ENCODE measurements at places on chromosomes 3 and 15.

- no peak for DNase-seq
These were observed 203.8 kb downstream of the SOX2 start for GRCh38 chr3:181915551-181915950.

DNA sequence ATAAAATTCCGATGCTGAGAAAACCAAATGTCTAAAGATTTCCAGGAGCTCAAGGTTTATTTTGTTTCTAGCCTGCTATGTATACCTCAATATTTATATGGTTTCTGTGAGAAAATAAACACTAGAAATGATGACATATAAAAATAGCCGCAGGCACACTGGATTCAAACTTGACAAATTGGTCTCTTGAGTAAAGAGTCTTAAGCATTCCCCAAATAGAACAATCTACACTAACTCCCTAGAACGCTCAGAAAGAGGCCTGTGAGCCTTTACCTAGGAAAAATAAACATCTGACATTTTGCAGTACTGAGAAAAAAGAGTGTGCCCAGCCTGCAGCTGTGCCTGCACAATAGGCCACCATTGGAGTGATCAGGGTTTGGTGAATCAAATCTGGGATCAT is 75.2 kb downstream of the NEK10 start:
- peak; percentile 41 for DNase-seq

DNA sequence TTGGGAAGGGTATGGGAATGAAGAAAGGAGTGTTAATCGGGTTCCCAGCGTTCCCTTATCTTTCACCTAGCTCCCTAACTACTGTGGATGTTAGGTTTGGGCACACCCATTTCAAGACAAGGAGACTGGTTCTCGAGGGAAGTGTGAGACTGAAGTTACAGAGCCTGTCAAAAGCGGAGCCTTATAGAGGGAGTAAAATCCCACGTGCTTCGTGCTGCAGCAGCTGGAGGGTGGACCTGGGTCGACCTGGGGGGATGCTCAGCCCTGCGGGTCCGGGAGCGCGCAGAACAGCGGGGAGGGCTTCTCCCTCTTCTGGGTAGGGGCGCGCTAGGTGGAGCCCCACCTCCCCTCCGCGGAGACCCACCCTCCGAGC is 314 bp upstream of the TMED3 start:
- DNase-seq: peak; percentile 34

GRCh38 chr15:98395974-98396610 is 252.2 kb upstream of the IGF1R start:
- no peak for DNase-seq

DNA sequence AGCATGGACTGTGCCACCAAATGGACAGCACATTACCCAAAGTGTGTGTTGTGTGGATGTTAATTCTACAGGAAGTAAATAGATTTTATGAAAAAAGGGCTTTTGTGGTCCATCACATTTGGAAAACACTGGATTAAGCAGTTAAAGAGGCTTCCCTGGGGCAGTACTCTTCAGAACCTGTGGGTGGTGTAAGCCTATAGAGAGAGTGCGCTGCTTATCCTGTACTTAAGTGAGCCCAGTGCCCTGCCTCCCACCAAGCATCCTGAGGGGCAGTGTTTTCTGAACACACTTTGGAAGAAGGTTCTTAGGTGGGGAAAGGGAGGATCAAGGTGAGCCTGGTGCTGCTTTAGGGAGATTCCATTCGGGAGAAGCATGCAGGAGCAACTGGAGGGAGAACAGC is 10.9 kb downstream of the TTLL3 start:
- peak; percentile 53 for DNase-seq

DNA sequence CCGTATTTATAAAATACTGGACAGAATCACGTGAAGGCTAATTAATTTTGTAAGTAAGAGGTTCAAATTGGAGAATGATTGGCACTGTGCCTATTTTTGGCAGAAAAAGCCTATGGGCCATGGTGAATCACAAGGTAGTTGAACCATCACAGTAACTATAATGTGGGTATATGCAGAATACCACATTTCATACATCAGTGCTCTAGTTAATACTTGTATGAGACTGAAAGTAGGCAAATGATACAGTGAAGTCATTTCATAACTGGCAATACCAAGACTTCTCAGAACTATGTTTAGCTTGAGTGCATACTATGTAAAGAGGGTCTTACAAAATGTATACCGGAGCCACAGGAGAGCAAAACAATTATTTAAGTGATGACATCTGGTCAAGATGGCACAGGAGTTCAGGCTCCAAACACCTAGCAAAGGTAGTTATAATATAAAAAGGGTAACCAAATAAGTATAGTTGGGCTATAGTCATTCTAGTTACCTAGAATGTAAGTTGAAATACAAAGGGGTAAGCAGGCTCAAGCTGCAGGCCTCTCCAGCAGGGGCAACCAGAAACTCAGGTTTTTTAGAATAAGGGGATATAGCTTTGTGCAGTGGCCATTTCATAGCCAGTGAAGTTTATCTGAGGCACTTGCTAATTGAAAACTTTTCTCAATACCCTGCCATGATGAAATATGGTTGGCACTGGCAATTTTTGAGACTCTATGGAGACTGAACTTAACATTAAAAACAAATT is 19.1 kb downstream of the GPR160 start:
- no peak for DNase-seq

DNA sequence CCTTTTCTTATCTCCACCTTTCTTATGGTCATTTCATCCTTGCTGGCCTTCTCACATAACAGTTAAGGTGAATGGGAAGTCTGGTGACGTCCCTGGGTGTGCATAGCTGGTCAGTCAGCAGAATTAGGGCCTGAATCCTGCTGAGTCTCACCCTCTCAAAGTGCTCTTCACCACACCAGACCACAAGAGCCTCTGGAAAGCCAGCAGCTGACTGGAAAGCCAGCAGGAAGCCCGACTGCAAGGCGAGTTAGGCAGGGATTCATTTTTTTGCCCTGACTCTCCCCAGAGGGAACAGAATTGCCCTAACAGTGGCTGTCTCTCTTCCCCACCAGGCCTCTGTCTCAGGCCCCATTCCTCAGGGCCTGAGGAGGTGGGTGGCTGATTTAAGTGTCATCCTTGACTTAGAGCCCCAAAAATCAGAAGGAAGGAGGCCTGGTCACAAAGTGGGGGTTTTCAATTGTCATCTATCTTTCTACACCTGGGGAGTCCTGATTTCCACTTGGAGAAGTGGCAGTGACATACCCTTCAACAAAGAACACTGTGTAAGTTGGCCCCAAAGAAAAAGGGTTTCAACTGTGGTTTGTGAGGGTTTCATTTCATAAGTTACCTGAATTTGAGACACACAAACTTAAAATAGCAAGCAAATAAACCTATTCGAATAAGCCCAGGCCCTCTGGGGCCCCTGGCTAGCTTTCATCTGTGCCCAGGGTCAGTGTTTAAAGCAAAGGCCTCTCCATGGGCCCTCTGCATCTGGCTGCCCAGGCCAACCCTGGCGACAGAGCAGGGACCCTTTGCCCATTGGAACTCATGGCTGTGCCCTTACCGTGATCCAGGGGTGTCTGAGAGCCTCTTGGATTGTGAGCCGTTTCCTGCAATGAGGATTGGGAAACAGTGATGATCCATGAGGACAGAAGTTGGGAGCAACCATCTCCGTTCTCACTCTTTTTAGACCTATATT is 90.5 kb upstream of the HERC1 start:
- no peak for DNase-seq

- peak; percentile 44 for DNase-seq
These were observed 41.2 kb downstream of the CDCP1 start for GRCh38 chr3:45104715-45105711.

DNA sequence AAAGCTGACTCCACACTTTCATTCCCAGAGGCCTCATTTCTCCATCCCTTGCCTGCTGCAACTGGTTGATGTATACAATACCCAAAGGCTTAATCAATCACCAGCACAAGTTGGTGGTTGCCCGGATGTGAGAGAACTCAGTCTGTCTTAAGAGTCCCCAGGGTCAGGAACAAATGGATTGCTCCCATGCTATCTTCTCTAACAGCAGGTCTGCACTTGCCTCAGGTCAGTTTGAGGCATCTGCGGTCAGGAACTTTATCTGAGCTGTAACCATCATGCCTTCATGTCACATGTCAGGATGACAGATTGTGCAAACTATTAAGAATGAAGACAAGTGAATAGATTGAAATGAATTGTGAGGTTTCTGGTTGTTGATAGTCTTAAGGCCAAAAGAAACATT is 56.1 kb downstream of the BFSP2 start:
- no peak for DNase-seq

DNA sequence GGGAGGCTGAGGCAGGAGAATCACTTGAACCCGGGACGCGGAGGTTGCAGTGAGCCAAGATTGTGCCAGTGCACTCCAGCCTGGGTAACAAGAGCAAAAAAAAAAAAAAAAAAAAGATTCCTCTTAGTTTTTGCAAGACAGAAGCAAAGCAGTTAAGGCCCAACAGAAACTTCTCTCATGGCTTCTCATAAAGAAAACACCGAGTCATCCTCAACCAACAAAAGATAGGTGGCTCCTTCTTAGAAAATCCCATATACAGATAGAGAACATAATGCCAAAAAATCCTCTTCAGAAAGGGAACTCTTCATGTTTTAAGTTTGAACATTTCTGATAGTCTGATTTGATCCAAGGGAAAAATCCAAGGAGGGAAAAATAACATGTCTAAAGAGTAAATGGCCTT is 12.5 kb upstream of the SKIL start:
- peak; percentile 27 for DNase-seq

DNA sequence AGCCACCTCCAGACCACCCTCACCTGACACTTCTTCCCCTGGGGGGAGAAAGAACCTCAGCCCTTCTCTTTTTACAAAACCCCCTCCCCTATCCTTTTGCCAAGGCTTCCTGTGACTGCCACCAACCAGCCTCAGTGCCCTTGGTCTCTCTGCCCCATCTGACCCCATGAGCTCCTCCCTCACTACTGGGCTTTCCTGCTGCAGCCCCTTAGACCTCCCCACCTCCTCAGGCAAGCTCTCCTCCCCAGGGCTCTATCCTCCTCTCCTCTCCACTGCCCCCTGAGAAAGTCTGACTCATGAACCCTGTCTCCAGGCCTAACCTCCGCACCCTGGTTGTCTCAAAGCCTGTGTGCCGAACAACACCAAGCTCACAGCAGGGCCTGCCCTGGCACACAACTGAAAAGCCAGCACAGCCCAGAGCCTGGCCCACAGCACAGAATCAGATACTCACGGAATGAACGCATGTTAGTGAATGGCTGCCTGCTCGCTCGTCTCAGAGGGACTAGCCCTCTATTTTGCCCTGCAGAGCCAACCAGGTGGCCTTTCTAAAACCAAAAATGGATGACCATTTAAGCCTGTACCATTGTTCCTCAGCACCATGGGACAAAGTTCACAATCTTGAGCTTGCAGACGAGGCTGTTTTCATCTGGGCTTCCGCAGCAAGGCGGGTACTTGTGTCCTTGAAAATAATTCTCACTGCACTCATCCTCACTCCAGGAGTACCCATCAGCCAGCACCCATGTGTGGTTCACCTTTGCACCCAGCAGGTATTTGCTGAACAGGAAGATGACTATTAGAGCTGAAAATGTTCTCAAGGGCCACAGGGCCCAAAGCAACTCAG is 1.7 kb downstream of the CHDH start:
- DNase-seq: no peak

DNA sequence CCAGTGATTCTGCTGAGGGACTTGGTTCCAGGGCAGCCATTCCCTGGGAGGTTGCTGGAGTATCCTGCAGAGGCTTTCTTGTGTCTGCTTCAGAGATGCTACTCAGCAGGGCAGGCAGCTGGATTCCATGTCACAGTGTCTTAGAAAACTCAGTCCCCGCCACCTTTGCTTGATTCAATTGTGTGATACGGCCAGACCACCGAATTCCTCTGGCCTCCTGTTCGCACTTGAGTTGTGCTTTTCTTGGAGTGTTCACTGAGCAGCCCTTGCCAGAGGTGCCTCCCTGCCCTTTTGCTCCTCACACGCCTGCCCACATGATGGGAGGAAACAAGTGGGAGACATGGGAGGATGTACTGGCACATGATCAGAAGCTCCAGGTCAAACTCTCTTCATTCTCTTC is 19.6 kb upstream of the SHC4 start:
- DNase-seq: no peak

- no peak for DNase-seq
These were observed 35.6 kb upstream of the IQSEC1 start for GRCh38 chr3:13108861-13109260.

DNA sequence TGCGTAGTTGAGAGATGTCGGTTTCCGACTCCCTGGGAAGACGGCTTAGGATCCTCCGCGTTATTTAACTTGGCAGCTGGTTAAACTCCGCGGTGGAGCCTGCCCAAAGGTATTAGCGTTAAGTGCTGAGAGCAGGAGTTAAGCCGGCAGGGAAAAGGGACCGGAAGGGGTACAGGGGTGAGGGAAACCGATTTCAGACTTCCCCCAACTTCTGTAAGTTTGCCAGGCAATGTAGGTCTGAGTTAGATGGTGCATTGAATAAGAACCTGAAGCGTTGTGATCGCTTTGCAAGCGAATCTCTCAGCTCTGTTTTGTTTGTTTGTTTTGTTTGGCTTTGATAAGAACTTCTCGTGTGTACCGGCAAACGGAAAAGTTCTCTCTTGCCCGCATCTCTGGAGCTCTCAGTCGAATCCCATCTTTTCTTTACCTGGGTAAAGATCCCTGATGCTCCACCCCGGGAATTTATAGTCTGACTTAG is 6.0 kb upstream of the FEZF2 start:
- no peak for DNase-seq

GRCh38 chr3:18382760-18383369 is 42.3 kb downstream of the SATB1 start:
- DNase-seq: no peak

DNA sequence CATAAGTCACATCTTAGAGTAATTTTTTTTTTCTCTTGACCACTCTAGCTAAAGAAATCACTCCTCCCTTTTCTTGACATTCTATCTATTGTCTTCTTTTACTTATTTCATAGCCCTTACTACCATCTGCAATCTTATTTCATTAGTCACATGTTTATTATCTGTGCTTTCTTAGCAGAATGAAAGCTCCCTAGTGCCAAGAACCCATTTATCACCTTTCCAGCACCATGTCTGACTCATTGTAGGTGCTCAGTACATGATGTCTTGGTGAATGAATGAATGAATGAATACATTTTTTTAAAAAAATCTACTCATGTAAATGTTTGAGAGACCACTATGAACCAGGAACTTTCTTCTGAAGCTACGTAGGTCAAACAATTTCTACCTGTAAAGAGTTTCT is 157.2 kb downstream of the CADPS start:
- no peak for DNase-seq

GRCh38 chr3:172305974-172306373 is 142.3 kb downstream of the GHSR start:
- DNase-seq: no peak

GRCh38 chr15:81950841-81951414 is 94.9 kb downstream of the MEX3B start:
- no peak for DNase-seq

GRCh38 chr3:71388535-71389120 is 194.9 kb downstream of the FOXP1 start:
- DNase-seq: no peak

All from PC-3 (cell line).